ENCODE measurements at places on chromosomes 13 and 19.

GRCh38 chr19:30229525-30230174, 142.5 kb upstream of the ZNF536 start:
- DNase-seq: no peak

DNA sequence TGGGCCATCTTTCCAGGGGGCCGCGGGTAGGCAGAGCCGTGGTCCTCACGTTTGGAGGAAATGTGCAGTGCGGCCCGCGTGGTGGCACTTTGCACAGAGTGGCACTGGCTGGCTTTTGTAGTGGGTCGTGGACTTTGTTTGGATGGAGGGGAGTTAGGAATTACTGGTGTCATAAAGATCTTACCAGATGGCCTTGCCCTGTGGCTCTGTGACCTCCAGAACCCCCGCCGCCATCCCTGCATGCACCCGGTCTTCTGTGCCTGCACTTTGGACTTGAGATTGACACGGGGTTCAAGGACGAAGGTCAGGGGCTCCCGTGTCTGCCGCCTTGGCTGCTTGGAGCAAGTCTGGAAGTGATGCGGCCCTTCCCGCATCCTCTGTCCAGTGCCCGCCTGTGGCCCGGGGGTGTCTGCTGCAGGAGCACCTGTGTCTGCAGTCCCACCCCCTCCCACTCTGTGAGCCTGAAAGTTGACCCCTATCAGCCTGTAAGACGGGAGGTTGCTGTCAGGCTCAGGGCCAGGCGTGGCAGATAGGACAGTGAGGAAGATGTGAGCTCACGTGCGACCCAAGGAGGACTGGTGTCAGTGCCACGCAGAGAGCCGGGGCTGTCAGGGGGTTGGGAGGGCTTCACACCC, 2.2 kb downstream of the GNA11 start:
- DNase-seq: no peak

- no peak for DNase-seq
Observed at GRCh38 chr19:19257137-19257536, 16.0 kb downstream of the TM6SF2 start.

DNA sequence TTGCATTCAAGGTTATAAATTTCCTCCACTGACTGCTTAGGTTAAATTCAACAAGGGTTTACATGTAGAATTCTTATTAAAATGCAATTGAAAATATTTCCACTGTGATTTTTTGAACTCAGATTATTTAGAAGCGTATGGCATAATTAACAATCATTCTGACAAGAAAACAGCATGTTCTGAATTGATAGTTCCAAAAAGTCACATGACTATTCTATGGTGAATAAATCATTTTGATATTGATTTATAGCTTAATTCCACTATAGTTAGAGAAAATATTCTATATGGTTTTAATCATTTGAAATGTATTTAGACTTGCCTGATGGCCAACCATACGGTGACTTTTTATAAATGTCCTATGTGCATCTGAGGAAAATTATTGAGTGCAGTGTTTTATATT, 3.0 kb downstream of the ZNF577 start:
- DNase-seq: no peak

DNA sequence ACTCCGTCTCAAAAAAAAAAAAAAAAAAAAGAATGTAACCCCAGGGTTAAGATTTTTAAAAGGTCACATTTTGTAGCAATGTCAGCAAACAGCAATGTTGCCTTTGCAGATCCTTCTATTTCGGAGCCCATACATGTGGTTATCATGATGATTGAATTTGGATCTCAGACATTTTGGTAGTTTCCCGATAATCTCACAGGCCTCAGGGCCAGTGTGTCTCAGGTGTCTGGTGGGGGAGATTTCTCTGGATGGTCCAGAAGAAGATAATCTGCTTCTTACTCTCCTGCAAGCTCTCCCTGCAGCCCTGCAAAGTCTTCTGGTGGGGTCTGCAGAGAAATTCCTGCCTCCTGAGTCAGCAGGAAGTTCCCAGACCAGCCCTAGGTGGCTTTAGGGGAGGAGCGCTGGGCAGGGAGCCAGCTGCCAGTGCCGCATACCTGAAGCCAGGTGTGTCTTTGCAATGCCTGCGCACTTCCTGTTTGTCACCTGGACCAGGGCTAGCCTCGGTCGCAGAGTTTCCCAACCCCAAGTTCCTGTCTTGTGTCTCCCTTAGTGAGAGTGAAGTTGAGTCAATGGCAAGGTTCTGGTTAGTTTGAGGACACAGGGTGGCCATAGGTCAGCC, 1.4 kb downstream of the SH2D3A start:
- no peak for DNase-seq

DNA sequence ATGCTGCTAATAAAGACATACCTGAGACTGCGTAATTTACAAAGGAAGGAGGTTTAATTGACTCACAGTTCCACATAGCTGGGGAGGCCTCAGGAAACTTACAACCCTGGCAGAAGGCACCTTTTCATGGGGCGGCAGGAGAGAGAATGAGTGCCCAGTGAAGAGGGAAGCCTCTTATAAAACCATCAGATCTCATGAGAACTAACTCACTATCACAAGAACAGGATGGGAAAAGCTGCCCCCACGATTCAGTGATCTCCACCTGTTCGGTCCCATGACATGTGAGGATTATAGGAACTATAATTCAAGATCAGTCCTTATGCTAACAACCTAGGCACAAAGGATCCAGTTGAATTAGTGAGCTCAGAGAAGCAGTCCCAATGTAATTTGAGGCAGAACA, 59.4 kb downstream of the GPC6 start:
- DNase-seq: no peak

GRCh38 chr13:23180711-23181110, at the start of gene SGCG:
SGCG (plus strand) TSS chr13:23180979; CDS start chr13:23203695, 22,716 bp downstream.
- no peak for DNase-seq

DNA sequence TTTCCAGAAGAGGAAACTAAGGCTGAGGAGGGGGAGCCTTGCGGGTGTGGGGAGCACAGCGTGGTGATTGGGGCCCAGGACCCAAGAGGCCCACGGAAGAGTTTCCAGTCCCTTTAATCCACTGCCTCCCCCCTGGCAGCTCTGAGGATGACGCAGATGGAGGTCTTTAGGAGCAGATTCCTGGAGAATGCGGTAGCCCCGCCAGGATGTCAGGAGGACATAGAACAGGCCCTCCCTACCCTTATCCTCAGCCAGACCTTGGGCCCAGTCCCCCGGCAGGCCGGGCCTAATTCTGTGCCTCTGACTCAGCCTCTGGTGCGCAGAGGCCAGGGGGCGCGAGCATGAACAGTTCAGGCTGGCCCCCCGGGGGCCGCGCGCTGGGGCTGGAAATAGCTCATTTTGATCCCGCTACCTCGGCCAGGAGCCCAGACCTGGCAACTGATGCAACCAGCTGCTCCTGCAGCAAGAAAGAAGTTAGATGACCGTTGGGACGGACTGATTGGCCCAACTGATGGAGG, 461 bp upstream of the HSPB6 start:
- peak; percentile 64 for DNase-seq

GRCh38 chr19:38849860-38850435, at the start of gene HNRNPL:
HNRNPL (minus strand) TSS chr19:38849986; CDS start chr19:38849966, 20 bp downstream.
- DNase-seq: peak; percentile 100

DNA sequence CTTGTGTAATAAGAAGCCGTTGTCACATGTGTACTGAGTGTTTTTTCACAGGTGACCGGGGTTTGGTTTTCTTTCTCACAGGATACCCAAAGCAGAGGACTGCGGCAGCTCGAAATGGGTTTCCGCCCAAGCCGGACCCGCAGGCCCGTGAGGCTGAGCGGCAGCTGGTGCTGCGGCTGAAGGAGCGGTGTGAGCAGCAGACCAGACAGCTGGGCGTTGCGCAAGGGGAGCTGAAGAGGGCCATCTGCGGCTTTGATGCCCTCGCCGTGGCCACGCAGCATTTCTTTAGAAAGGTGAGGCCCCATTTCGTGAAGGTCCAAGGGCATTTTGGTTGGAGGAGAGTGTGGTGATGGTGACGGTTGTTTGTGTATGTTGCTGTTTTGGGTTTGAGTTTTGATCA, 236.3 kb downstream of the SLC7A1 start:
- no peak for DNase-seq

GRCh38 chr19:1256646-1257474, 8.5 kb downstream of the MIDN start:
- no peak for DNase-seq

- no peak for DNase-seq
Observed at GRCh38 chr19:38516802-38517201, 83.3 kb downstream of the RYR1 start.

GRCh38 chr13:98060282-98060681, 82.6 kb upstream of the FARP1 start:
- DNase-seq: no peak

- DNase-seq: no peak
Observed at GRCh38 chr19:6212403-6213265, 67.1 kb downstream of the MLLT1 start.

GRCh38 chr19:13097463-13098258, 5.0 kb downstream of the LYL1 start:
- no peak for DNase-seq

GRCh38 chr13:27130979-27131623, 40.5 kb downstream of the USP12 start:
- DNase-seq: no peak

GRCh38 chr19:30729451-30729850, 357.3 kb downstream of the ZNF536 start:
- no peak for DNase-seq

- DNase-seq: no peak
Observed at GRCh38 chr13:28355822-28356371, 139.0 kb downstream of the FLT1 start.

GRCh38 chr19:31598730-31599238, 249.5 kb upstream of the TSHZ3 start:
- DNase-seq: no peak

GRCh38 chr13:51776179-51776578, 27.8 kb downstream of the DHRS12 start:
- no peak for DNase-seq

- no peak for DNase-seq
Observed at GRCh38 chr19:1673645-1674292, 21.4 kb upstream of the TCF3 start.

DNA sequence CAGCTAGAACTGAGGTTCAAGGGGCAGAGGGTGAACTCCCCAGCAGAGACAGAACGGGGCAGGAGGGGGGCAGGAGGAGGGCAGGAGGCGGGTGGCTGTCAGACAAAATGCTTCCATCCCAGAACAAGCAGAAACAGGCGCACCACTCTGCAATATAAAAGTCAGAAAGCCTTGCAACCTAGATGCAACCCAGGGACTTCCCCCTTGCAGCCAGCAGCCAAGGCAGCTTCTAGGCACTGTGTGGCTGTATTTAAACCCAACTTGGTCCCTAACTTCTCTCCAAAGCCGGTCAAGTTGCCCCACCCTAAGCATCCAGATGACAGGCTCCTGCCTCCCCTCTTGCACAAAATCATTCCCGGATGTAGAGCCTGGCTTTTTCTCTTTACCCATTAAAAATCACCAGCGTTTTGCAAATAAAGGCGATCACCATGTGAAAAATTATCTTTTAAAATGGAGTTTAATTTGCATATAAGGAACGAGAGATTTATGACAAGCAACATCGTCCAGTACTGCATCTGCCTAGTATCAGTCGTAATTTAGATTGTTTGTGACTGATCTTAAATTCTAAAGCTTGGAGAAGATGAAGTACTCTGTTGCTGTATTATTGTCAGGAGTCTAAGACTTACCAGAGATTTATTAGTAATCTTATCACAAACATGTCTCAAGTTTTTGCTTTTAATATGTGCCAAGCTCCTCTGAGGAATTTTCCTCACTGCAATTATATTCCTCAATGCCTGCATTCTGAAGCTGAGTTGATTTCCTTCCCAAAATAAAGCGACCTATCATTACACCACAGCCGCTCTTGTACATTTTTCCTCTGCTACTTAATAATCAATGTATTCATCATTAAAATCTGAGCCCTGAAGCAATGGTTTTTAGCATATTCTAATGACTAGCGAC, 307.1 kb upstream of the ZNF507 start:
- DNase-seq: no peak

DNA sequence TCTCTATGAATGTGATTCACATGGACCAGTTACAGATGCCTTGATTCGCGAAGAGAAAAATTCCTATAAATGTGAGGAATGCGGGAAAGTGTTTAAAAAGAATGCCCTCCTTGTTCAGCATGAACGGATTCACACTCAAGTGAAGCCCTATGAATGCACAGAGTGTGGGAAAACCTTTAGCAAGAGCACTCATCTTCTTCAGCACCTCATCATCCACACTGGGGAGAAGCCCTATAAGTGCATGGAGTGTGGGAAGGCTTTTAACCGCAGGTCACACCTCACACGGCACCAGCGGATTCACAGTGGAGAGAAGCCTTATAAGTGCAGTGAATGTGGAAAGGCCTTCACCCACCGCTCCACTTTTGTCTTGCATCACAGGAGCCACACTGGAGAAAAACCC, 7.7 kb downstream of the ZNF543 start:
- DNase-seq: no peak

DNA sequence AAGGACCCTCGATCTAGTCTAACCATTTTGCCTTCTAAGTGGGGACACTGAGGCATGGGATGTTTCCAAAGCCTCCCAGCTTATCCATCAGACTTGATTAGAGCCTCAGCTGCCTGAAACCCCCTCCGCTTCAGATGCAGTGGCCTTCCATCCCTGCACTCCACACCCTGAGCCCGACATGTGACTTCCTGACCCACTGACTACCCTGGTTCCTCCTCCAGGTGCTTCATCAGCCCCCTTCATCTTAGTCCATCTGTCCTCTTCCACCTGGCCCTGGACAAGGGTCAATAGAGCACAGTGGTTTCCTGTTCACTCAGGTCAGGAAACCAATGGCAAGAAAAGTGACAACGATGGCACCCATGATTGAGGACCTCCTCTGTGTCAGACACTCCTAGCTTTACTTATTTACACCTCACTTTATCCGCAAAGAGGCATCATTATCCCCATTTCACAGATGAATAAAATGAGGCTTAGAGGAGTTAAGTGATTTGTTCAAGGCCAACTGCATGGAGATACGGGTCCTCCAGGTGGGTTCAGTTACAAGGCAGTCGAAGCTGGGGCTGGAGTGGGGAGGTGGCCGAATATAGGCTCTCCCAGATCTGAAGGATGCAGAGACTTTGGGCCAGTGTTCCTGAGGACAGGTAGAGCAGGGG, 81.6 kb upstream of the TM9SF2 start:
- DNase-seq: no peak

GRCh38 chr19:18733196-18733647, 49.7 kb downstream of the CRTC1 start:
- DNase-seq: no peak

DNA sequence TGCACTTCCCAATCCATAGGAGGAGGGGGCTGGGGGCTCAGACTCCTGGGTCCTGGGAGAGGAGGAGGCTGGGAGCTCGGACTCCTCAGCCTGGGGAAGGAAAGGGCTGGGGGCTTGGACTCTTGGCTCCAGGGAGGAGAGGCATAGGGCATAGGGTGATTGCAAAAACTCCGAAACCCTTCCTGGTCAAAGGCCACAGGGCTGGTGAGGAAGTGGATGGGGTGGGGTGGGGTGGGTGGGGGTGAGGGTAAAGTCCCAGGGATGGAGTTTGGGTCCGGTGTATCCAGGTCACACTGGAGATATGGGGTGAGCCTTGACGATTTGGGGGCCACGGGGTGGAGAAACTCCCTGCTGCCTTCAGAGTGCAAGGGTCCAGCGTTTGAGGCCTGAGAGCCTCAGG, 2.8 kb downstream of the MYH14 start:
- DNase-seq: no peak

GRCh38 chr13:110330491-110331011, 23.5 kb downstream of the COL4A2 start:
- no peak for DNase-seq
